ENCODE measurements at places on chromosomes 2 and 18.
A peak's percentile ranks its signal among the peaks of the same experiment; 100 is the strongest.

DNA sequence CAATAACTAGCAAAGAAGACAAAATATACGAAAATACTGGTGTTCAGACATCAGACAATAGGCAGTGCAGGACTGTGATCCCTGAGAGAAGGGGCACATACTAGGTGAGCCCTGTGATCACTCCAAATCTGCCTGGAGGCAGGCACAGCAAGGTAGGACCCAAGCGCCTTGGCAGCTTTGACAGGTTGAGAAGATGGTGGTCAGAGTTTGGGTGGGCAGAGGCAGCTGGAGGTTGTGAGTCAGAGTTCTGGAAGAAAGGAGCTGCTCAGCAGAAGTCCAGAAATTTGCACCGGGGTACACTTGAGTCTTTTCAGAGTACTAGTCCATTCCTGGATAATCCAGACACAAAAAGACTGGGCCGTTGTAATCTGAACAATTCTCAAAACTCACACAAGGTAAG, 14.0 kb downstream of the KIF1A start:
- no peak for DNase-seq

DNA sequence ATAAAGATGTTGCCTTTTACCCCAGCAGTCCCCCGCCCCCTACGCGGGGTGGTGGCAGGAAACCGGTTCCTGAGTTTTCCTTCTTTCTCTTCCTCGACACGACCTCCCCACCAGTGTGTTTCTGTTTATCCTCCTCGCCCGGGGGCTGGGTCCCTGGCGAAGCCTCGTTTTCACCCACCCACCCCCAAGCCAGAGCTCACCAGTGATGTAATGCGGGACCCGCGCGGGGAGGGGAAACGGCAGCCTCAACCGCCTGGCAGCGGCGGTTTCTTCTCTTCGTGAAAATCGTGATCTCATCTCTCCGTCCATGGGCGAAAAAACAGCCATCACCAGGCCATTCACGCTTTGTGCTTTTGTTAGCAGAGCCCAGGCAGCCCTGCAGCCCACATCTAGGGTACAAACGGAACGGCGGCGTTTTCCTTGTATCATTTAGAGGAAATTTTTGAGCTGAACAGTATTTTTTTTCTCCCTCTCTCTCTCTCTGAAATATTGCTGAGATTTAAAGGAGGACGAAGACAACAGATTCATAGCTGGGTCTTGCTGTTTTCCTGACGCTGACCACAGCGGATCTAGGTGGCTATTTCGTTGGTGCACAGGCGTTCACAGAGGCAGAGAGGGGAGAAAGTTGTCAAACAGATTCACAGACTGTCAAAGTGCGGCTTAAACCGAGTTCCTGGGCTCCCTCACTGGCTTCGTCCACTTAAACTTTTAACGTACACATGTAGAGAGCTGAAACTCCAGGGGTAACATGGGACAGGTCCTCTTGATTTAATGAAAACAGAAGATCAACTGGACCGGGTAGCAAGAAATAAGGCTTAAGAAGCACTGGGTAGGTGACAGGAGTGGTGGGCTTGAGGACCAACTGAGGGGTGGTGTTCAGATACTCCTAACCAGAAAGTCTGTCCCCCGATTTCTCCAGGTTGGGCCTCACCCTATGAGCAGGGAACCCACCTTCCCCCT, 21.9 kb upstream of the PAX3 start:
- peak; percentile 29 for DNase-seq

DNA sequence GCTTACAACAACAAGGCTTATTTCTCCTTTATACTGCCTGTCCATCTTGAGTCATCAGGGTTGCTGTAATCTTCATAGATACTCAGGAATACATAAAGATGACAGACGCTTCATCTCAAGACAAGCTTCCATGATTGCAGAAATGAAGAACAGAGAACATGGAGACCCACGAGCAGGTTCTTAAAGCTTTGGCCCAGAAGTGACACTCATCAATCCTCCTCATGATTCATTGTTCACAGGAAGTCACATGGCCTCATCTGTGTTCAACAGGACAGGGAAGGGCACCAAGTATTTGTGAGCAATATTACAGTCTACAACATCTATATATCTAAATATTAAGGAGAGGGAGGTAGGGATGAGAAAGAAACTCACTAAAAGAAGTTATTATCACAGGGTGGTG, 36.5 kb upstream of the PGAP1 start:
- DNase-seq, result no peak

DNA sequence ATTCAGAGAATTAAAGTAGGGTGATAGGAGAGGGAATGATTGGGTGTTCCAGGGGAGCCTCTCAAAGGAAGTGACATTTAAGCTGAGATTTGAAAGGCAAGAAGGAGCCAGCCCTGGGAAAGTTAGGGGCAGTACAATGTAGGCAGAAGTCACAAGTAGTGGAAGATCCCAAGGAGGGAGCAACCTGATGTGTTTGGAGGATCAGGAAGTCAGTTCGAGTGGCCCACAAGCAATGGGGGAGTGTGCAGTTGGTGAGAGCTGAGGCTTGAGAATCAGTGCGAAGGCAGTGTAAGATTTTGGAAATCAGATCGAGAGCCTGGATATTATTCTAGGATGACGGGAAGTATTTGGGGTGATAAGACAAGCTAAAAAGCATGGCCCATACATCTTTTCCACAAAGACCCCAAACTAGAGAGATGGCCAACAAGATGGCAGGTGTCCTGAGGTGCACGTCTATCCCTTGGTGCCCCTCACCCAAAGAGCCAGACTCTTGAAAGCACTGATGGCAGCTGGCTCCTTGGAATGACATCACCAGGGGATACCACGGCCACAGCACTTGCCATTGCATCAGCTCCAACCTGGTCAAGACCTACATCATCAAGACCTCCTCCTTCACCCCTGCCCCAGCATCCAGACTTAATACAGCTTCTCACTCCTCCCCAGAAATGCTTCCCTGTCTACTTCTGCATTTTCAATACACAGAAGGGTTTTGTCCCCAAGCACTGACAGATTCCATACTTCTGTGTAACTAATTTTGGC, 127.3 kb downstream of the BCL2 start:
- no peak for DNase-seq

DNA sequence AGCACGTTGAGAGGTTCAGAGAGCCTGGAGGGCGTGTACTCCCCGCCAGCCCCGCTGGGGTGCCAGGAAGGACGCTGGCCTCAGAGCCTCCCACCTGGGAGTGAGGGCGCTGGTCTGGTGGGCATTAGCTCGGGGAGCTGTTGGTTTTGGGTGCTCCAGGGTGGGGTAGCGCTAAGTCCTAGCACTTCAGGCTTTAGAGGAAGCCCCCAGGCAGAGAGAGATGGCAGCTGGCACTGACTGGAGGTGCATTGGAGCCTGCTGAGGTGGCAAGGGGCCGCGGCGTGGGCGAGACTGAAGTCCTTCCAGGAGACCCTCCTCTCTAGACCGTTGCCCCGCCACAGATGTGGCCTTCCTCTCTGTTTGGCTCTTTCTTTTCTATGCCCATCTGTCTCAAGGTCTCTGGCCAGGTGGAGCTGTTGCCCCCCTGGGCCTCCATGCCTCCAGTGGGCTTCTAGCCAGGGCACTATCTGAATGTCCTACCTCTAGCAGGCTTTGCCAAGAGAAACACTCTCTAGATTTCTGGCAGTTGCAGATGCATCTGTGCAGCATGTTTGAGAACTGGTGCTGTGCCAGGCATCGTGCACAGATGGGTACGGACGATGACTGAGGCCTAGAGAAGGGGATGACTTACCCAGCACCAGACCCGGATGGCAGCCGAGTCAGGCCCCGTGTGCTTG, 6.6 kb downstream of the CAPN10 start:
- peak; percentile 9 for DNase-seq

- DNase-seq, result no peak
Observed at GRCh38 chr18:45014047-45014501, 333.4 kb downstream of the SETBP1 start.
